Amygdala (tissue), 56 donors: ENCODE measurements at places on chromosomes 2 and 18.
A peak's percentile ranks its signal among the peaks of the same experiment; 100 is the strongest.

DNA sequence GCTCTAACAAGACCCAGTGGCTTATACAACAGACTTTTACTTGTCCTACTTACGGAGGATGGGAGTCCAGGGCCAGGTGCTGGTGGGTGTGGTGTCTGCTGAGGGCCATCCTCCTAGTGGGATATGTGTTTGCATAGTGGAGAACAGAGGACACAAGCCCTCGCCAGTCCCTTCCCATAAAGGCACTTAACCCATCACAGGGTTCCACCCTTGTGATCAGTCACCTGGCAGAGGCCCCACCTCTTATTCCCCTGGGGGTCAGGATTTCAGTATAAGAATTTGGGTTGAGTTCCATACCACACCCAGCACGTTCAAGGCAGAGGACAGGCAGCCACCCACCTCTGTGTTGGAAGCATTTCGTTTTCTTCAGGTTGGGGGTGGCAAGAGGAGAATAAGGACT, 259.0 kb downstream of the AGAP1 start:
- DNase-seq: no peak

DNA sequence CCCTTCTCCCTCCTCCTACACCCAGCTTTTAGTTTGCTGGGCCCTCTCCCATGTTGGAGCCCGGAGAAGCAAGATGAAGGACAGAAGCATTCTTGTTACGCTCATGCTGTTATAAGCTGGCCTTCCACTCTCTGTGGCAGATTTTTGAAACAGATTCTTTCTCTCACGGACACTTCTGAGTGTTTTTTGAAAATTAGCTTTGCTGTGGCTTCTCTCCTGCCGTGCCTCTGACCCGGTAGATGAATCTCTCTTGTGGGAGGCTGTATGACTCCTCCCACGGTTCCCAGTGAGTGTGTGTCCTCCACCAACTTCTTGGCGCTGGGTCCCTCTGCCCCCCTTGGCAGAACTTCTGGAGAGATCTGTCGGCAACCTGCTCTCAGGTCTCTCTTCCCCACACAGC, 269.3 kb upstream of the MYT1L start:
- no peak for DNase-seq

DNA sequence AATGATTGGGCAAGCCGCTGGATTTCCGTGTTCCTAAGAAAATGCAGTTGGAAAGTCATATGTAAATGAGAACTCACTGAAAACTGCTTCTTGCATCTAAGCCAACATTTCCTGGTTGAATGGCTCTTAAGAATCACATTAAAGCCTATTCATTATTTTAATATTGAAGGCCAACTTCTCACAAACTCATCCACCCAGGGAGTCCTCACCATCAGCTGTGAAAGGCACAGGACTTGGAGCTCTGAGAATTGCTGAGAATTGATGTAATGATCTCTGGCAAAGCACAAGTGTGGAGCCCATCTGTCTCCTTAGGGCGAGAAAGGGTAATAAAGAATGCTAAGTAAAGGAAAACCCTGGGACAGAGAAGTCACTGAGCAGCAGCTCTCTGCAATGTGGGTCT, 55.9 kb upstream of the APCDD1 start:
- no peak for DNase-seq

GRCh38 chr2:10232096-10232815, 70.4 kb upstream of the HPCAL1 start:
- DNase-seq: no peak

- no peak for DNase-seq
Observed at GRCh38 chr2:112906276-112906675, 4.7 kb upstream of the IL37 start.

- no peak for DNase-seq
Observed at GRCh38 chr2:190173392-190173791, 110.9 kb upstream of the MSTN start.

DNA sequence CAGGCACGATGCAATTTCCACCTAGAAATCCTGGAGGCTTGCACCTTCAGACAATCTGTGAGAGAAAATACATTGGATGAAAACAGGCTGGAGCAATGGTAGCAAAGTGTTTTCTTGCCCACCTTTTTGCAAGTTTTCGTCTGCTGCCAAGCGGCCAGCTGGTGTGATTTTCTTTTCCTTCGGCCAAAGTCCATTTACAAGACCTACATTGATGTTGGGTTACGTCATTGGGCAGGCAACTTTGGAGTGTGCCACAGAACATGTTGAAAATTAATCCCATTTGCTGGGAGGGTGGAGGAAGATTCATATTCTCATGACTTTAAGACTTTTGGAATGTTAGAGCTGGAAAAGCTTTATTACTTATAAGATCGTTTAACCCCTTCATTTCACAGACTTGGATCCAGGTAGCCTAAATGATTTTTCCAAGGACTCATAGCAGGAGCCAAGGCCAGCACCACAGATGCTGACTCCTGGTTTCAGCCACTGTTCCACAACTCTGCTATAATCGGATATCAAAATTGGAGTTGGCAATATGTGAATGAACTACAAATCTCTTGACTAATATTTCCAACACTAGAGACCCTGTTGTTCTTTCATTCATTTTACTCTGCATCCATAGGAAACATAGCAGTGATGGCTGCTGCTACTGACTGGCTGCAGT, 352.1 kb downstream of the RND3 start:
- DNase-seq: no peak

GRCh38 chr2:101125374-101125773, 25.8 kb downstream of the TBC1D8 start:
- DNase-seq: no peak

DNA sequence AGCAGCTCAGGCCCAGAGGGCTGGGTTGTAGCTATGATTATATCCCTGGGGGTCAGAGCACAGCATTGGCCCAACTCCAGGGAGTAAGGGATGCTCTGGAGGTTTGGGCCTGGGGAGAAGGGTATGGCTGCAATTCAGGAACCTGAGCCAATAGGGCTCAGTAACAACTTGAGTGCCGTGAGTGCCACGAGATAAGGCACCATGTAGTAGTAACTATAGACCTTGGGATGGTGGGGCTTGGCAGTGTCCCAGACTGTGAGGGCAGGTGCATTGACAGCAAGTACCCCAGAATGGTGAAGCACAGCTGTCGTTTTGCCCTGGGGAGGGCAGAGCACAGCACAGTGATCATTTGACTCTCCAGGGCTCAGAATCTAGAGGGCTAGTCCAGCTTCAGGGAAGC, 45.1 kb upstream of the ZNF396 start:
- no peak for DNase-seq

GRCh38 chr2:39234754-39235153, 9.0 kb downstream of the CDKL4 start:
- DNase-seq: no peak

DNA sequence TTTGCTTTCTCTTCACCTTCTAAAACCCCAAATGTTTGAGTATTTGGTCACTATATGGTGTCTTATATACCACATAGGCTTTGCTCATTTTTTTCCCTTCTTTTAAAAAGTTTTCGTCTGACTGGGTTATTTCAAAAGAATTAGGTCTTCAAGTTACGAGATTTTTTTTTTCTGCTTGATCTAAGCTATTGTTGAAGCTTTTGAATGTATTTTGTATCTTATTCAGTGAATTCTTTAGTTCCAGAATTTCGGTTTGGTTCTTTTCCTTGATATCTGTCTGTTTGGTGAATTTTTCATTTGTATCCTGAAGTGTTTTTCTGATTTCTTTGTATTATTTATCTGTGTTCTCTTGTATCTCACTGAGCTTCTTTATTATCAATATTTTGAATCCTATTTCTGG, 93.5 kb downstream of the ARL6IP6 start:
- DNase-seq: no peak

GRCh38 chr2:43210467-43211303, 15.7 kb downstream of the ZFP36L2 start:
- DNase-seq: peak; percentile 13
